ENCODE measurements at places on chromosomes 1 and 21.

GRCh38 chr21:38326899-38327298 is 70.1 kb downstream of the KCNJ15 start:
- DNase-seq, result no peak

- no peak for DNase-seq
Observed at GRCh38 chr1:54117815-54118563, 34.8 kb downstream of the CDCP2 start.

GRCh38 chr1:38444770-38445442 is 398.3 kb upstream of the POU3F1 start:
- DNase-seq, result no peak

DNA sequence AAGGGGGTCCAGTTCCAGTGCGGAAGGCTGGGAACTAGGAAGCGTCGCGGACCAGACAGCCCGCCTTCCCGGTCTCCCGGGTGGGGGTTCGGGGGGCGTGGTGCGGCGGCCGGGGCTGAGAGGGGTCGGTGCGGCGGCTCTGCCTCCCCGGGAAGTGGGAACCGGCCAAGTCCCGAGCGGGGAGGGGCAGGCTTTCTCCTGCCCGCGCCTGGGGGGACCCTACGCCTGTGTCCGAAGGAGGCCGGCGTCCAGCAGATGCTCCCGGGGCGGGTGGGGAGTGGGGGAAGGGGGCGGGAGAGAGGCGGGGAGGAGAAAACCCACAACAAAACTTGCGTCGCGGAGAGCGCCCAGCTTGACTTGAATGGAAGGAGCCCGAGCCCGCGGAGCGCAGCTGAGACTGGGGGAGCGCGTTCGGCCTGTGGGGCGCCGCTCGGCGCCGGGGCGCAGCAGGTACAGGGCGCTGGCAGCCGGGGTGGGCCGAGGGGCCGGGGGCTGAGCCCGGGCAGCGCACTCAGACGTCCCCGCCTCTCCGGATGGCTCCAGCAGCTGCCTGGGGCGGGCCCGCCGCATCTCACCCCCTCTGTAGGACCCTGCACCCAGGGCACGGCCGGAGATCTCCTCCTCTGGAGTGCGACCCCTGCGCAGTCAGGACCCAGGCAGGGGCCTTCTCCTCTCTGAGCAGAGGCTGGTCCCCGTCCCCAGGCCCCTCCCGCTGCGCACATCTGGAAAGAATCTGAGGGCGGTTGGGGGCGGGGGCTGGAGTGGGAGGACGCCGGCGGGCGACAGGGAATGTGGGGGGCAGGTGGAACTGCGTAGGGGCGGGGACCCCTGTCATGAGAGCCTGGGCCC is at the start of gene PODN:
Gene PODN, plus strand, starts transcription at position 355 of the 849 bp plus-strand sequence. CDS start 7,643 bp downstream, outside the sequence.
- no peak for DNase-seq

- no peak for DNase-seq
Observed at GRCh38 chr1:59564192-59564891, 250.4 kb upstream of the HOOK1 start.

DNA sequence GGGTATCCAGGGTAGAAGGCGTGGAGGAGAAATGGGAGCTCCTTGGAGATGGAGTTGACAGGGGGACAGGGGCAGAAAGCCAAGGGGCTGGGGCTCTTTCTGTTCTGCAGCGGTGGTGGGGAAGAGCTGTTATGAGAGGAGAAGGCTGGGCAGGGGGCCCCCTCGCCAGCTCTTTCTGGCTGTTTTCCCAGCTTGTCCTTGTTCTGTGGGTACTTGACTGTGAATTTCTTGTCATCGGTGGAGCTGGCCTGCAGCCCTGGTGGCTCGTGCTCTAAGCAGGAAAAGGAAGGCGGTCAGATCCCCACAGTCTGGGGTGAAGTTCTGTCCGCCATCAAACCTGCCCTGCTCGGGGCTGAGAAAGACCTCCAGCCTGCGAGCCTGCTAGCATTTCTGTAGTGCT is 7.6 kb downstream of the ZNF683 start:
- DNase-seq, result no peak

- no peak for DNase-seq
Observed at GRCh38 chr1:100036718-100037655, 67.2 kb downstream of the SLC35A3 start.

DNA sequence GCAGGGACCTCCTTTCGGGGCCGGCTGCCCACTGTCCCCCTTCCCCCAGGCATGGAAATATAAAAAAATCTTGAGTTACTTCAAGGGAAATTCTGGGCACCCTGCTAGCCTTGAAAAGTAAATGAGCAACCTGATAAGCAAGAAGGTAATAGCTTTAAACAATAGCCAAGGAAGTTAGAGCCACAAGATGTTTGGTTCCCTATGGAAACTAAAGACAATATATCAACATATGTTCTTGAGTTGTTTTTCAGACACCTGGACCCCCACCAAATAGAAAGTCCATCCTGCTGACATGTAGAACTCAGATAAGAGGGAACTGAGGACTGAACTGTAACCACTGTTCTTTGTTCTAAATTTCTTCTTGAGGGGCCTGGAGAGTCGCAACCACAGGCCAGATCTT is 19.3 kb upstream of the SLC35A3 start:
- DNase-seq, result no peak

- DNase-seq, result no peak
Observed at GRCh38 chr21:35201288-35201687, 152.2 kb upstream of the RUNX1 start.

GRCh38 chr1:39158327-39159086 is 46.0 kb upstream of the MACF1 start:
- DNase-seq, result no peak

- DNase-seq, result no peak
Observed at GRCh38 chr1:39085174-39085573, 59.0 kb downstream of the NDUFS5 start.

GRCh38 chr1:155043793-155044192 is 7.3 kb upstream of the ADAM15 start:
- DNase-seq, result no peak

DNA sequence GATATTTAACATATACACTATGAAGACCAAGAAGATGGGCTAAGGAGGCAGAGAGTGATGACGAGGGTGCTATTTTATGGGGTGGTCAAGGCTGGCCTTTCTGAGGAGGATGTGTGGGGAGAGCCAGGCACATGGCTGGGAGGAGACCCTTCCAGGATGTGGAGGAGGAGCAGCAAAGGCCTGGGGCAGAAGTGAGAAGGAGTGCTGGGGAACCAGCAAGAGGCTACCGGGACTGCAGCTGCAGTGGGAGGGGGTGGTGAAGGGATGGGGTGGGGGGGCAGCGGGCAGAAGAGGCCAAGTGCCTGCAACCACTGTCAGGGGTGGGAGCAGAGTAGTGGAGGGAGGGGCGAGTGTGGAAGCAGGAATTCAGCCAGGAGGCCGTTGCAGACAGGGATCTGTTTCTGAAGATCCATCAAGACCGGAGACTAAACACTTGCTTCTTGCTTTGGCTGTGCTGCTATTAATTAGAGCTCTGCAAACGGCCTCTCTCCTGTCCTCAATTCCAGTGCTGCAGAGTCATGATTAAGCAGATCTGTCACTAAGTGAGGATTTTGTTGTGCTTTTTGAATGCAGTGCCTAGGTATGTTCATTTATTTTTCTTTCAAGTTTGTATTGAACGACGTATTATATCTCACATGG is 89.9 kb downstream of the IER5 start:
- DNase-seq, result no peak

DNA sequence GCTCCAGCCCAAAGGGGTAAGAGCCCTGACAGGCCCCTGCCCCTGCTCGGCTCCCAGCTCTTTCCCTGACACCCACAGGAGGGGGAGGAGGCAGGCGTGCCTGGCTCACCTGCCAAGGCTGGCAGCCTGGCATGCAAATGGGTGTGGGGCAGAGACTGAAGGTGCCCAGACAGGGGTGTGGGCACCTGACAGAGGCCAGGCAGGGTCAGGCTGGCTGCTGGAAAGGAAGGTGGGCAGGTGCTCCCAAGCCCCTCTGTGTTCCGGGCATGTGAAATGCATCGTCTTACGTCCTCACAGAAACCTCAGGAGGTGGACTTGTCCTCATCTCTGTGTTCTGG is 19.4 kb upstream of the CASZ1 start:
- DNase-seq, result no peak

DNA sequence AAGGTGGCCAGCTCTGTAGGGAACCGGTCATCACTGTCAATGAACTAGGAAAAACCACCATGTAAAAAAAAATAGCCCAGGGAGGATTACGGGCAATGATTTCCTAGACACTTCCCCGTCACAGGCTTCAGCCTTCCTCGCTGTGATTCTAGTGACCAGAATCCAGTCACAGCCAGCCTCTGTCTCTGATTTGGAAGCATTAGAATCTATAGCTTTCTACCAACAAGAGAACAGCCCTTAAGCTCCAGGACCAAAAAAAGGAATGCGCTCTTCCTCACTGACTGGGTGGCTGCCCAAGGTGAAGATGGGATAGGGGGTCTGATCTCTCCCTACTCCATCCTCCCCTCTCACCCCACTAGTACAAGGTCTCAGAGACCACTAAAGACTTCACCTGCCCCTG is 67.2 kb downstream of the TEX35 start:
- DNase-seq, result no peak

DNA sequence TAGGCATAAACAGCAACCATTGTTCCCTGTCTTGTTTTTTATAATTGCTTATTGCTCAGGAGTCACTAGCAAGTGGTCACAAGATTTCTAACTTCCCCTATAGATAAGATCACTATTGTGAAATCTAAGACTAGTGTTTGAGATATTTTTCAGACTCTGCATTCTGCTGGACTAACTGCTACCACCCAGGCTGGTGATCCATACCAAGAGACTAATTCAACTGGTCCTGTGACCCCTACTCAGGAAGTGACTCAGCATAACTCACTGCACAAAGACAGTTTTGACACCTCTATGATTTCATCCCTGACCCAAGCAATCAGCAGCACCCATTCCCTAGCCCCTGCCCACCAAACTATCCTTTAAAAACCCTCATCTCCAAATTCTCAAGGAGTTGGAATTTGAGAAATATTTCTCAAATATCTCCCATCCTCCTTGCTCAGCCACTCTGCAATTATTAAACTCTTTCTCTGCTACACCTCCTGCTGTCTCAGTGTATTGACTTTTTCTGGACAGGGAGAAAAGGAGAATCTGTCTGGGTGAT is 52.7 kb downstream of the TRIM33 start:
- DNase-seq, result no peak

GRCh38 chr21:41746744-41747006 is 20.2 kb downstream of the RIPK4 start:
- no peak for DNase-seq

DNA sequence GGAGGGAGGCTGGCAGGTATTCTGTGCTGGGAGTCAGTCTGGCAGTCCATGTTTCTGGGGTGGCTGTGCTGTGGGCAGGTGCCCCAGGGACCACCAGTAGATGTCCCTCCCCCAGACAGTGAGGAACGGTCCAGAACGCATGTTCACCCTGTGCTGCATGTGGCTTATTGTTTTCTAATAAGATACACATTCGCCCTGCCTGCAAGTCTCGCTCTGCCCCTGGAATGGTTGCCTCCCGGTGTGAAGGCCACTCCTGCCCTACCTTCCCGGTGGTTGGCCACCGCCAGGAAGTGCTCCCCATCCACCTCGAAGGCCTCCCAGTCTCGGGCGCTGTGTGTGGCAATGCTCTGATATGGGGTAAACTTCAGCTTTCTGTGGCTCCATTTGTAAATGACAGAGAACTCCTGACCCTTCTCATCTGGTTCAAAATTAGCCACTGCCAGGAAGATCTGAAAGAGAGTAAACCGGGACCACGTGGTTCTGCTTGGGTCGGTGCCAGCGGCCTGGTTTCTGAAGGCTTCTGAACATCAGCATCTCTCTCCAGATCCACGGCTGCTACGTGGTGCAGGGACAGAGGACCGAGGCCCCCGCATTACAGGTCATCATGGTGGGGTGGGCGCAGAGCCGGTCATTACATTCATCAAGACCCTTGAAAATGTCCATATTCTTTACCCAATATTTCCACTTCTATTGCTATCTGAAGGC is 14.5 kb downstream of the KRTAP10-1 start:
- no peak for DNase-seq

DNA sequence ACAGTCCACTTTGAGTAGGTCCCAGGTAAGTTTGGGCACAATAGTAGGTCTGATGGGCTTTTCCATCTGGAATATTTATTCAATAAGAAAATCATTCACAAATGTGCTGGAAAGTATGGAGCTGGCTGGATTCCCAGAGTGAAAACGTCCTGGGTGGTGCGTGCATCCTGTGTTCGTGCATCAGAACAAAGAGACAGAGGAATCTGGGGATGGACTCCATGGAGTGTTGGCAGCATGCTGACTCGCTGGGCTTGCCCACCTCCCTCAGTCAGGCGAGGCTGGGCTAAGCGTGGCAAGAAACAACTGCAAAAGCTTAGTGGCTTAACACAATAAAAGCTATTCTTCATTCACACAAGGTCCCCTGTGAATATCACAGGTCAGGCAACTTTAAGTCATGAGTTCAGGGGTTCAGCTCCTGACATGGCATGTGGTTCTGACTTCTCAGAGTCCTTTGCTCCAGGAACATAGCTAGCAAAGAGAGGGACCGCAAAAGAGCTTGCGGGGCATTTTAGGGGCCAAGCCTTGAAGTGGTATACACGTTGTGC is 151.6 kb upstream of the ZNF644 start:
- no peak for DNase-seq

DNA sequence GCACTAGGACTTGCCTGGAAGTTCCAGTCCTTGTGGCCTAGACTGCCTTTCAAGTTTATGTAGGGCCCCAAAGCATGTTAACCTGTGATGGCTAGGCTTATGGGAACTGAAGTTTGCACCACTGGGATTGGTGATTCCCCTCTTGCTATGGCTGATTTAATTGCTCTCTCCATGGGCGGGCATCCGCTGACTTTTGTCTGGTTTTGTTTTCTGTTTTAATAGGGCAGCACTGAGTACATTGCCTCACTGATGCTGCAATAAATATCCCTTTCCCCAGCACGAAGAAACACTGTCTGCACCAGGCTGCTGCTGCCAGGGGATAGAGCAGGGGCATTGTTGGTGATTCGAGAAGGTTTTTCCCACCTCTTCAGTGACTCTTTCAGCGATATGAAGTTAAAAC is 73.3 kb upstream of the PDE4B start:
- no peak for DNase-seq

- no peak for DNase-seq
Observed at GRCh38 chr1:10819198-10819901, 22.9 kb upstream of the CASZ1 start.

DNA sequence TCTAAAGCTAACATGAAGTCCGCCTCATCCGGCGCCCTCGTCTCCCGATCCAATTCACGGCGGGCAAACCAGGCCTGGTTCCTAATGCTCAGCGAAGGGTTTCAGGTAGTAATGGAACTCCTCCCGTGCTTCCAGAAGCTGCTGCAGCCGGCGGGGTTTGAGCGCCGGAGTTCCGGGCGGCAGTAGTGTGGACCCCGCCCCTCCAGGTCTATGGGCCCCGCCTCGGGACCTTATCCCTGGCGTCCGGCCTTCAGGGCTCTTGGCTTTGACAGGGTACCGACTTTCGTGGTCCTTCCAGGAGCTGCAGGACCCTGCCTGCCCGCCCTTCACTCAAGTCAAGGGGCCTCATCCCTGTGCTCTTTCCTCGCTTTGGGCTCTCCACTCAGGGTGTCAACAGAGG is 304.1 kb downstream of the FAM72C start:
- no peak for DNase-seq

- no peak for DNase-seq
Observed at GRCh38 chr1:43868741-43869067, 64.9 kb upstream of the ARTN start.

Data from left renal cortex interstitium (tissue), 4 donors.